ENCODE measurements at places on chromosomes 3 and 15.

DNA sequence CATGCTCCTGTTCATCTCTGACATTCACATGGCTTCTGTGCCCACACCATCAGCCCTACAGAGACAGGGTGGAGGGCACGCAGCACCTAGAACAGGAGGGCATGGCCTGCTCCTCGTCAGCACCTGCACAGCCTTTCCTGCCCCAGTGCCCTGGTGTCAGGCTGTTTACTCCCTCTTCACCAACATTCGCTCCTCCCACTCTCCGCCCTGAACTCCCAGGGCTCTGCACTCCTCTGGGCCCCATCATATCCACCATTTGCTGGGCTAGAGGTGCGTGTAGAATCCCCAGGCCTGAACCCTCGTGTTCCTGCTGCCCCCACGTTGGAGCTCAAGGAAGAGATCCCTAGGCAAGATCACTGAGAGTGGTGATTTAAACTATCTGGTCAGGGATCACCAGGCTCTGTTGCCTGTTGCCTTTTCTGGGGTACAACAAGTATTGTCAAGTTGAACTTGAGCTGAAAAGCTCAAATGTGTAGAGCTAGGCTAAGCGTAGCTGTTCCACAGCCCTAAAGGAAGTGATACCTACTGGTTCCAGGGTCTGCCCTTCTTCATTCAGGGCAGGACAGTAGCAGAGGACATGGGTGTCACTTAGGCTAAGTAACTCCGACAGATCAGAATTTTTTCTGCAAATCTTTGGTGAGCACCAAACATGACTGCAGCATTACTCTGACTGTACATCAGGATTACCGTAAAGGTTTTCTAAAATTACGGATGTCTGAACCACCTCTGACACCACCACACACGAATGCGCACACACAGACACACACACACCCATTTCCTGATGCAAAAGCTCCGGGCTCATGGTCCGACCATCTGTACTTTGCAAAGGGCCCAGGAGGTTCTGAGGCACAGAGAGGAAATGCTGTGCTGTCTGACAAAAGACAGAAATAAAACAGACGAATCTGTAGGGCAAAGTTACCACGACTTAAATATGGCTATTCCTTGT, 43.7 kb upstream of the GNB5 start:
- DNase-seq, result no peak

- DNase-seq, result no peak
These were observed 77.6 kb downstream of the CMSS1 start for GRCh38 chr3:99895131-99895696.

GRCh38 chr3:113211330-113212149, at the start of gene BOC:
Gene BOC (plus strand): TSS chr3:113211557. CDS start chr3:113249803, 38,246 bp downstream.
- DNase-seq, result no peak

GRCh38 chr3:164250923-164251322, 827.4 kb downstream of the SI start:
- DNase-seq, result no peak

GRCh38 chr3:196662711-196663571, 23.4 kb downstream of the NRROS start:
- no peak for DNase-seq

DNA sequence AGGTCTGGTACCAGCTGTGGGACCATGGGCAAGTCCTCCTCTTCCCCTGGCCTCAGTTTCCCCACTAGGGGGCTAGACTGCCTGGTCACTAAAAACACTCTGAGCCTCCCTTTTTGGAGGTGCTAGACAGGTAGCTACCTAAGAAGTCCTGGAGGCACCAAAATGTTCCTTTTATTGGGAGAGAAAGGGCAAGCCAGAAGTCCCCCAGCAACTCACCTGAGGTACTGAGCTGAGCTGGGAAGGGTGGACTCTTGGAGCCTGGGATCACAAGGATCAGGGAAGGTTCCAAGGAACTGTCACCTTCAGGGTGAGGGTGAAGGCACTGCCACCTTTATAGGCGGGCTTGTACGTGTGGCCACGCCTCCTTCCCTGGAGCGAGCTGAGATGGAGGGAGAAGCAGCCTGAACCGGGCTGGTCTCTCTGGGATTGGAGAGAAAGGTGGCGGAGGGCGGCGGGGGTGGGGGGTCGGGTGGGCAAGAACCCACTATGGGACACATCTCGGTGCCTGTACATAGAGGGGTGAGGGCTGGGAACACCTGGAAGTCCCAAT, at the start of gene CYP1A1:
Gene CYP1A1 (minus strand): TSS at position 304 of the 550 bp plus-strand sequence. CDS start 2,431 bp downstream, outside the sequence.
- no peak for DNase-seq

- no peak for DNase-seq
These were observed 188.3 kb downstream of the IL5RA start for GRCh38 chr3:2921903-2922302.

DNA sequence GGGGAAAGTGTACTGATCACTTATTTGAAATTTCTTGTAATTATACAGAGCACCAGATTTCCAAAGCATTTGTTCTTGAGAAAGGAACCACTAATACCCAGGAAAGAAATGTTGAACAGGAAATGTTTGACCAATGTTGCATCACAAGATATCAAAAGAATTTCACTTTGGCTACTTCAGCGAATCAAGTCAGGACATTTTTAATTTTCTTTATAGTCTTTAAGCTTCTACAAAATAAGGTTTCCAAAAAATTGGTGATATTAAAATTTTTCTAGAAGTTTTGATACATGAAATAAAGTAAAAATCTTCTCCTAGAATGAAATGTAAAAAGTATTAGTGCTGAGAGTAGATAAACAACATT, 421.9 kb downstream of the MECOM start:
- DNase-seq, result no peak

DNA sequence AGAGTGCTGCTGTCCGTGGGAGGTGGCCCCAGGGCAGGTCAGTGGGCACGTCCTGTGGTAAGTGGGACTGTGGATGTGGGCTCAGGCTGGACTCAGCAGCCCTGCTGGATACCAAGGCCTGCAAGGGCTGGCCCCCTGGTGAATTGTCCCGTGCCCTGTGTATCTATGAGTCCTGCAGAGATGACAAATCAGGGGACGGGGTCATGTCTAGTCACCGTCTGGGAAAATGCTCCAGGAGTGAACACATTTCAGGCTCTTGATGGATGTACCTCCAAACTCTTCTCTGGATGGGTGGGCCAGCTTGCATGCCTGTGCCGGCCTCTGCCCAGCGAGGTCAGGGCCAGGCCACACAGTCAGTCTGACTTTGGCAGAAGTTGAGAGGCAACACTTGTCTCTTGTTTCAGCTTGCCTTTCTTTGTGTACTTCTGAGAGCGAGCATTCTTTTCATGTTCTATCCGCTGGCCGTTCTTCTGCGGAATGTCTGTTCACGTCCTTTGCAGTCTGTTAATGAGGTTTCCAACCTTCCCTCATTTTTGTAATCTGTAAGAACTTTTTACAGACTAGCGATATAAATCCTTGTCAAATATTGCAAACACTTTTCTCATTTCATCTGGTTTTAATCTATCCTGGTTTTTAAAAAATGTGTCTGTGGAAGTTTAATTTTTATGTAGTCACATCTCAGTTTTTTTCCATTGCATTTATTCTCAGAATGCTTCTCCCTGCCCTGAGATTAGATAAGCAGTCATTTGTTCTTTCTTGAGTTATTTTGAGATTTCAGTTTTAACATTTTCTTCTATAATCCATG, 11.4 kb upstream of the STAB1 start:
- no peak for DNase-seq

DNA sequence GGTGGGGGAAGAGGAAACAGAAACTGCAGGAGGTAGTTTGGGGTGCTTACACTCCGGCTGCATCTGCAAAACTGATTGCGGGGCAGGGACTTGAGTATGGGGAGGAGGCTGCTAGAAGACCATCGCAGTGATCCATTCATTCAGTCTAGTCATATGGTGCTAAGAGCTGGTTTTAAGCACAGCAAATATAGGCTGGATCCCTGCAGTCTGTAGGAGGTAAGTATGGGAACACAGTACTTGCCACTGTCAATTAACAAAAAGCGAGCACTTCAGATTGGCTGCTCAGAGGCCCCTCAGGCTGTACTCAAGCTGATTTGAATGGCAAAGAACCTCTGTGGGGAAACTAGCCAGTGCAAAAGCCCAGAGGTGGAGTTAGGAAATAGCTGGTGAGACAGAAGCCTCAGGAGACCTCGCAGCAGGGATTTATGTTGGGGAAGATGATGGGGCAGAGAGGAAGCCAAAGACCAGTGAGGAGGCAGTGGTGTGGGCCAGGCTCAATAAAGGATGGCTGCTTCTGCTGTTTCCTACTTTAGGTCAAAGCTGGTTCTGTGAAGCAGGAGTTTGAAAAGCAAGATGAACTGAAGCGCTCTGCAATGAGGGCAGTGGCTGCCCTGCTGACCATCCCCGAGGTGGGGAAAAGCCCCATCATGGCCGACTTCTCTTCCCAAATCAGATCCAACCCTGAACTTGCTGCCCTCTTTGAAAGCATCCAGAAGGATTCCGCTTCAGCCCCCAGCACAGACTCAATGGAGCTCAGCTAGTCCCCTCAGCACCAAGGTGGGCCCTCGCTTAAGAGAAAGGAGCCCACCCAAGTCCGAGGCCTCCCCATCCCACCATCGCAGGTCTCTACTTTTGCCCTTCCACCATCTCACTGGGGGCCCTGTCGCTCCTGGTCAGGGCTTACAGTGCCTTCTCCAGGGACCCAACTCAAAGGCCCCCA, 7.9 kb downstream of the RPL32 start:
- no peak for DNase-seq

DNA sequence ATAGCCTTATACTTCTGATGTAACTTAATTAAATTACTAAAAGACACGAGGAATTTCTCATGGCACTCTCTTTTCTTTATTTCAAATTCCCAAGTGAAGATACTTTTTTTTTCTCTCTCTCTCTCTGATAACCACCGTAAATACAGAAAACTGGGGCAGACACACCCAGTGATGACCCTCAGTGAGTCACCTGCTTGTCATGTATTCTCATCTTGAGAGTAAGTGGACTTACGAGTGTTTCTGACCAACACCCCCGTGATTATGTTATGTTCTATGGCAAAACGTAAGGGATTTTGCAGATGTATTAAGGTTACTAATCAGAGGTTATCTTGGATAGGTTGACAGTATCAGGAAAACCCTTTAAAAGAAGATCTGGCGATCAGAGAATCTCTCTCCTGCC, 348.8 kb upstream of the ZNF717 start:
- no peak for DNase-seq

DNA sequence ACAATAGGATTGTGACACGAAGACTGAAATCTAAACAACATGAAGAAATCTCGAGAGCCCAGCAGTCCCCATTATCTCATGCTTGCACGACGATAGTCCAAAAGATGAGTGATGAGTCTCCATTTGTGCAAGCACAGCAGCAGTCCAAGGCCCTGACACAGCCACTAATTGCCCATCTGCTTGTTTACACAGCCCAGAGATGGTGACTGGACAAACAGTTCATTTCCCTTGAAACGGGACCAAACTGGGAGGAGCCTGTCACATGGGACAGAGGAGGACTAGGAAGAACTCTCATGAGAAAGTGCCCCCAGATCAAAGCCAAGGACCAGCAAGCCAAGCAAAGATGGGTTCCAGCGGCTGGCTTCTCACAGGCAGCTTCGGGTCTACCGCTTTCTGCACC, 121.0 kb downstream of the GREM1 start:
- no peak for DNase-seq

DNA sequence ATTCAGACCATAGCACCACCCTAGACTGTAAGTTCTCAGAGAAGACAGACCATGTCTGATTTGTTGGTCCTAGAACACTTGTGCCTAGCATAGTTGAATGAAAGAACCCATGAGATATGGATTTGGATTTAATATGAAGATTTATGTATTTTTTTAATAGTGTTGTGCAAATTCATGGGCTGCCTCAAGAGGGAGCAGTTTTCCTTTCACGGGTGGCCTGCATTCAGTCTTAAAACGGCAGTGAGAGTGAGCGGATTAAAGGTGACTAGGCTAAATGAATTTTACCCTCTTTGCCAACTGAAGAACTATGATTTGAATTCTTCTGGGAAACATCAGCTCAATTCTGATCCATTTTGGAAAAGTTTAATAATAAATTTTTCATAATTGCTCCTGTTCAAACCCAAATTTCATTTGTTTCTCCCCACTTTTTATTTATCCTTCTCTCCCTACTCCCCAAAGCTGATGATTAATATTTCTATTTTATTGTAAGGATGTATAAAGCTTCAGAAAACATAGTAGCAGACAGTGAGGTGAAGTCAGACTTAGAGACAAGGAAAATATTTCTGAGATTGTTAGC, 67.3 kb downstream of the MORC1 start:
- DNase-seq, result no peak

- no peak for DNase-seq
These were observed 35.8 kb downstream of the RBM15B start for GRCh38 chr3:51426921-51427320.

- no peak for DNase-seq
These were observed 28.1 kb downstream of the MCF2L2 start for GRCh38 chr3:183400352-183400751.

DNA sequence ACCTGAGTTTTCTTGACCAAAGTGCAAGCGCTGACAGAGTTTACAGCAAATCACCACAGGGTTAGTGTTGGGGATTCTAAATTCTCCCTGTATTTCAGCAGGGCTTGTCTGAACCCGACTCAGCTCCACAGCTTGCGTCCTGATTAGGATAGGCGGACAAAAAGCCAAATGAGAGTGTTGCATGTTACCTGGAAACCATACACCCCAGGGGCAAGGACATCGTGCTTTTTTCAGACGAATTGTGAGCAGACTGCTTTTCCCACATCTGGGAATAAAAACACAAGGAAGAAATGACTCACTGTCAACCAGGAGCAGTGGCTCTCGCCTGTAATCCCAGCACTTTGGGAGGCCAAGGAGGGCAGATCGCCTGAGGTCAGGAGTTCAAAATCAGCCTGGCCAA, 3.0 kb downstream of the DZIP1L start:
- DNase-seq, result no peak

DNA sequence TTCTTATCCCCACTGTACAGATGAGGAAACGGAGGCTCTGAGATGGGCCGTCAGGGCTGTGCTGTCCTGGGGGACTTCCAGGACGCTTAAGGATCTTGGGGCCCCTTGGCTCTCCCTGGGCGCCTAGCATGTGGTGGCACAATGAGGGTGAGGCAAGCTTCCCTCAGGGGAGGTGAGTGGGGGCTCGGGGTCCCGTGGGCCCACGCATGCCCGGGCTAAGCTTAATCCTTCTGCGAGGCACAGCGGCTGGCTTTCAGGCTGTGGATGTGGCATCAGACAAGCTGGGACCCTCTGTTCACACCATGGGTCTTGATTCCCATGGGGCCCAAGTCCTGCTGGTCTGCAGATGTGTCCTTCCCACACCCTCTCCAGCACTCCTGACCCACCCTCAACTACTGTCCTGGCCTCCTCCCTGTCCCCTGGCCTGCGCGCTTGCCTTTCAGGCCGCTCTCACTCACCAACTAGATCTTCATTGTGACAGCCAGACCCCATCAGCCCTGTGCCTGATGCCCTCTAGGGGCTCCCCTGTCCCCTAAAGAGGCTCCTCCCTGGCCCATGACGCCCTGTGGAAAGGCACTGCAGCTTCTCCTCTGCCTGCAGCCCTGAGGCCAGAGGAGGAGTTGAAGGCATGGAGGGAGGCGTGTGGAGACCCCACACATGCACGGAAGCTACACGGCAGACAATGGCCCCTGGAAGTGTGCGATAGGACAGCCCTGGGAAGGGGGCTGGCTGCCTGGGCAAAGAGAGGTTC, 11.3 kb downstream of the DUSP7 start:
- DNase-seq, result no peak

- no peak for DNase-seq
These were observed 35.4 kb downstream of the MASP1 start for GRCh38 chr3:187256051-187256616.

GRCh38 chr15:40028193-40028592, 10.8 kb downstream of the SRP14 start:
- no peak for DNase-seq
